ENCODE measurements at places on chromosomes 13 and 19.

- DNase-seq, result no peak
Measured at GRCh38 chr13:78319101-78319627, 284.2 kb downstream of the POU4F1 start.

DNA sequence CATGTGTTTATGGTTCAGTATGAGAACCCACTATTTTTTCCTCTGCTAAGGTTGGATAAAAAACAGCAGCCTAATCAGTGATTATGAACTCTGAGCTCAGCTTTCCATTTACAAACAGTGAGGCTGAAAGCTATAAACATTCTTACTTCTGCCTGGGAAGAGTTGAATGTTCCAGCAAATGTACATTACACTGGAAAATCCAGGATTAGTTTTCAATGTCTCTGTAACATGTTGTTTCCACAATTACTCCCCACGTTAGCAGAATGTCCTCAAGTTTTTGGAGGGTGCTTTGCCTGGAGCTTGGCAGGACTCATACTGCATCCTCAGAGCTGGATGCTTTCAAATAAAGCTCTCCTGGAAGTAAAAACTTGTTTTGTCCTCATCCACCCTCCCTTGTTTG is 150.4 kb downstream of the POSTN start:
- DNase-seq, result no peak

DNA sequence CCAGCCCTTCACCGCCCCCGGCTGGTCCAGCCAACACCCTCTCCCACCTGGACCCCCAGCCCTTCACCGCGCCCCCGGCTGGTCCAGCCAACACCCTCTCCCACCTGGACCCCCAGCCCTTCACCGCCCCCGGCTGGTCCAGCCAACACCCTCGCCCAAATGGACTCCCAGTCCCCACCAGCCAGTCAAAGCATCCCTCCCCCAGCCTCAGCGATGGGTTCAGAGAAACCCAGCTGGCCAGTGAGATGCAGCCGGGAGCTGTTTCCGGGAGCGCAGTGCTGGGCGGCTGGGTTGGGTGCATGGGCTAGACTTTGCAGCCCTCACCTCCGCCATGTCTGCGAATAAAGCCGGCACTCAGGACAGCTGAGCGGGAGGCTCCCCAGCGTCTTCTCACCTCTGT is 6.5 kb upstream of the CDC34 start:
- DNase-seq, result no peak

DNA sequence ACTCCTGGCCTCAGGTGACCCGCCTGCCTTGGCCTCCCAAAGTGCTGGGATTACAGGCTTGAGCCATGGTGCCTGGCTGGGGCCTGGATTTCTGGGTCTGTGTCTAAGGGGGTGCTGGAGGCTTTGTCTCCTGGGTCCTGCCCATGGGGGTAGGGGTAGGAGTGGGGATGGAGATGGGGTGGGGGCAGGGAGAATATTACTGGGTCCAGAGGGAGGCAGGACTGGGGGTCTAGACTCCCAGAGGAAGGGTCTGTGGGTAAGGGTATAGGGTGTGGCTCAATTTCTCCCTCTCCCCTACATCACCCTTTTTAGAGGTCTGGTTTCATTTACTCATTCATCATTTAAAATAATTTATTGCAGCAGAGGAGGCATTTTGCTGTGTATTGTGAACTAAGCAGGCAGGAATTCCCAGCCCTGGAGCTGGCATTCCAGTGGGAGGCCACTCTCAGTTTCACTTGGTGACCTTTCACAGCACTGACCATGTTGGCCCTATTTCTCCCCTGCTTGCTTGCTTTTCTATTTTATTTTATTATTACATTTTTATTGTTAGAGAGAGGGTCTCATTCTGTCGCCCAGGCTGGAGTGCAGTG is 810 bp upstream of the NFKBID start:
- no peak for DNase-seq

- no peak for DNase-seq
Measured at GRCh38 chr13:26895808-26896466, 135.4 kb upstream of the GPR12 start.

DNA sequence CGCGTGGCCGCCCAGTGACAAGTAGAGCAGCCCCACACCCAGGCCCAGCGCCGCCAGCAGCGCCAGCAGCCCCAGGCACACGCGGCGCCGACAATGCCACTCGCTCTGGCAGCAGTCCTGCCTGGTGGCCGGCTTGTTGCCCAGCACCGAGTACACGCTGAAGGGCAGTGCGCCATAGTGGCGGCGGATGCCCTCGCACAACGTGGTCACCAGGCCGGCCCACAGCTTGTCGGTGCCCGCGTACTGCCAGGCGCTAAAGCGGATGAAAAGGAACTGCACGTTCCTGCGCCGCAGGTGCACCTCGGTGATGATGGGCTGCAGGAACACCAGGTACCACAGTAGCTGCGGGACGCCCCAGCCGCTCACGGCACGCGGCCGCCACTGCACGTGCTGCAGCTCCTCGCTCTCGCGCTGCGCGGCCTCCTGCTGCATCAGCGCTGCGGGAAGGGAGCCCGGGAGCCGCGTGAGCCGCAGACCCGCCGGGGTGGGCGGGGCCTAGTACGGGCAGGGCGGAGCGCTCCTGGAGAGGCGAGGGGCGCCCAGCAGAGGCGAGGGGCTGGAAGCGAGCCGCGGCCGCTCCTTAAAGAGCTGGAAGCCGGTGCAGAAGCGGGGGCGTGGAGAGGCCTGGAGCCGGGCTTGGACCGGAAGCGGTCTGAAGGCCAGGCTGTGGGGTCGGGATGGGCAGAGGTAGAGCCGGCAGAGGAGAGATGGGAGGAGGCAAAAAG is 7.3 kb downstream of the NKPD1 start:
- peak; percentile 12 for DNase-seq

DNA sequence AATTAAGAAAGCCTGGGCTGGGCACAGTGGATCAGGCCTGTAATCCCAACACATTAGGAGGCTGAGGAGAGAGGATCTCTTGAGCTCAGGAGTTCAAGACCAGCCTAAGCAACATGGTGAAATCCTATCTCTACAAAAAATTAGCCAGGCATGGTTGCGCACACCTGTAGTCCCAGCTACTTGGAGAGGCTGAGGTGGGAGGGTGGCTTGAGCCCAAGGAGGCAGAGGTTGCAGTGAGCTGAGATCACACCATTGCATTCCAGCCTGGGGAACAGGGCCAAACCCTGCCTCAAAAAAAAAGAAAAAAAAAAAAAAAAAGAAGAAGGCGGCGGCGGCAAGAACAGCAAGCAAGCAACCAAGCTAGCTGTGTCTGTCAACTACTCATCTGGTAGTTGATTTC is 26.7 kb downstream of the TSC22D1 start:
- no peak for DNase-seq

DNA sequence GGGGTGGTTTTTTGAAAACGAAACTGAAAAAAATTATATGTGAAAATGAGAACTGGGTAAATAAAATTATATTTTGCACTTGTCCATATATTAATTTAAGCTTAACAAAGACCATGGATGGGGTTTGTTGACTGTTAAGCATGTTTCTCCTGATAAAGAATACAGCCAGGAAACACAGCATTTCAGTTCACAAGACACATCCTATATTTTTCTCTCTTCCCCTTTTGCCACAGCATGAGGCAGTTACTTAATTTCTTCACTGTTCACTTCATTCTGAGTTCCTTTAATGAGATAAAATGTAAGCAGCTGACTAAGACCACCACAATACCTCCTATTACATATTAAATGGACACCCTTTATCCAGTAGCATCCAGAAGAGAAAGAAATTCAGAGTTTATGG is 64.0 kb downstream of the RXFP2 start:
- no peak for DNase-seq

- DNase-seq, result no peak
Measured at GRCh38 chr13:106464076-106464475, 71.4 kb downstream of the EFNB2 start.

- DNase-seq, result no peak
Measured at GRCh38 chr19:4057931-4058692, 8.6 kb downstream of the ZBTB7A start.

- DNase-seq, result no peak
Measured at GRCh38 chr19:45475537-45476291, 7.9 kb downstream of the FOSB start.

DNA sequence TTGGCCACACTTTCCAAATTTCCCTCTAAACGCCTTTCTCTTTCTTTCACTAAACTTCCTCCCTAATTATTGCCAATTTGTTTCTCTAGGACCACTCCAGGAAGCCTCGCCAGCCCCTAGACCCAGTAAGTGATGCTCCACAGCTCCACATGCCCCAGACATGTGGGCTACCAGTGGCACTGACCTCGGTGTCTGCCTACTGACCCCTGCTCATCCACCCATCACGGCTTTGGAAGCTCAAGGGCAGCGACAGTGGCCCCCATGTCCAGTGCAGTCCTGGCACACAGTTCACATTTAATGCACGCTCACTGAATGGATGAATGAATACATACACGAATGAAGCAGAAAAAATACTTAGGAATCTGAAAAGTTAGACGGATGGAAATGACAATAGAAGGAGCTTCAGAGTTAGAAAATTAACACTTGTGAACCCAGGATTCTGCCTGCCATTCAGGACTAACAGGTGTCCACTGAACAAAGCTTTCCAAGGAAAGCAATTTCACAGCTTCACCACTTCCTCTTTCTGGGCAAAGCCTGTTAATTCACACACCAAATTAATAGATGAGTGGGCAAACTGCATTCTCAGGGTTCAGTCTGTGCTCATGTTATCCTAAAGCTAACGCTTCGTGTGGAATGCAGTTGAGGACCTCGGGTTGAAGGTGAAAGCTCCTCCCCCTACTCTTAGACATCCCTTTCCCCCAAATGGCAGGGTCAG is 50.9 kb downstream of the CCDC70 start:
- DNase-seq, result no peak

GRCh38 chr13:94825507-94825906 is 113.2 kb upstream of the SOX21 start:
- no peak for DNase-seq

DNA sequence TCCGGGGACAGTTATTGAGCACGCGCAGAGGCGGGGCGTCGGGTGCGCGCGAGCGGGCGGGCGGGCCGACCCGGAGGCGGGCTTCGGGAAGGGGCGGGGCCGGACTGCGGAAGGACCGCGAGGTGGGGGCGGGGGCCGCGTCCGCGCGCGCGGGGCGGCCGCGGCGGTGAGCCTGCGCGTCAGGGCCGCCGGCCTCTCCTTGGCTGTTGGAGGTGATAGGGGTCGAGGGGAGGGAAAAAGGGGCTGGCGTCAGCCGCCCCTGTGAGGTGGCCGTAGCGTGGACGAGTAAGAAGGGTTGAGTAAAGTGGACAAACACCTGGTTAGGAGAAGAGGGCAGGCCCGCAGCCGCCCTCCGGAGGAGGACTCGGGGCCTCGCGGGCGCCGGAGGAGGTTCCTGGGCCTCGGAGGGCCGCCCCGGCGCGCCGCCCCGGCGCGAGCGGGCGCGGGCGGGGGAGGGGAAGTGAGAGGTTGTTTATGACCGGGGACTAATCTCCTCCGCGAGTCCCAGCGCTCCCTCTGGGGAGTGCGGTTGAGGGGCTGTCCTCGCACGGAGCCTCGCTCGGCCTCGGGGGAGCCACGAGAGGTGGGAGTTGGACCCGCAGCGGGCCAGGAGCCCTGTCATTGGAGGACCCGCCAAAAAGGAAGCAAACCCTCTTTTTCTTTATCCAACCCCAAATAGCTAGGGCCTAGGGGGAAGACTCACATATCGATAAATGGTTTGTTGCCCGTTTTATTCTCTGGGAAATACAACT is 547 bp upstream of the INTS6 start:
- DNase-seq, result peak; percentile 81

GRCh38 chr13:79384022-79384610 is 21.9 kb downstream of the RBM26 start:
- DNase-seq, result no peak

DNA sequence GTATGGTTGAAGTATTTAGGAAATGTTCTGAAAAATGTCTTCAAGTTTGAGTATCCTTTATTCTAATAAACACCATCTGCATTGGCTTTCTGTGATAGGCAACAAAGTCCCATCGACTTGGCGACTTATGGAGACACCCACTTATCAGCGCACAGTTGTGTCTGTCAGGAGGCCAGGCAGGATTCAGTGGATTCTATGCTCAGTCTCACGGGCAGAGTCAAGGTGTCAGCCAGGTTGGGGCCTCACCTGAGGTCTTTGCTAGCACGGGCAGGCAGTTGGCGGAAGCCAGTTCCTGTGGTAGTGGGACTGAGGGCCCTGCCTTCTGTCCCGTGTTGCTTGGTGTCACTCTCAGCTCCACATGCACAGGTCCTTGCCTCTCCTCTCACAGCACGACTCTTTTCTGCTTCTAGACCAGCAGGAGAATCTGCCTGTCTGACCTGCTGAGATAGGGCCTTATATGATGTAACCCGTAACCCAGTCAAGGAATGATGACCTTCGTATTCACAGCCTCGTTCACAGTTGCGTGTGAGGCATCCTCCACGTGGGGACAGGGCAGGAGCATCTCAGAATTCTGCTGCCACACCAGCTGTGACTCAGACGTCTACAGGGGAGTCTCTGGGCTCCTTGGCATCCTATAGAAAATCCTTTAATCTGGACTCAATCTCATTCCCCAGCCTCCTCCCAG is 10.0 kb downstream of the CUL4A start:
- DNase-seq, result no peak

DNA sequence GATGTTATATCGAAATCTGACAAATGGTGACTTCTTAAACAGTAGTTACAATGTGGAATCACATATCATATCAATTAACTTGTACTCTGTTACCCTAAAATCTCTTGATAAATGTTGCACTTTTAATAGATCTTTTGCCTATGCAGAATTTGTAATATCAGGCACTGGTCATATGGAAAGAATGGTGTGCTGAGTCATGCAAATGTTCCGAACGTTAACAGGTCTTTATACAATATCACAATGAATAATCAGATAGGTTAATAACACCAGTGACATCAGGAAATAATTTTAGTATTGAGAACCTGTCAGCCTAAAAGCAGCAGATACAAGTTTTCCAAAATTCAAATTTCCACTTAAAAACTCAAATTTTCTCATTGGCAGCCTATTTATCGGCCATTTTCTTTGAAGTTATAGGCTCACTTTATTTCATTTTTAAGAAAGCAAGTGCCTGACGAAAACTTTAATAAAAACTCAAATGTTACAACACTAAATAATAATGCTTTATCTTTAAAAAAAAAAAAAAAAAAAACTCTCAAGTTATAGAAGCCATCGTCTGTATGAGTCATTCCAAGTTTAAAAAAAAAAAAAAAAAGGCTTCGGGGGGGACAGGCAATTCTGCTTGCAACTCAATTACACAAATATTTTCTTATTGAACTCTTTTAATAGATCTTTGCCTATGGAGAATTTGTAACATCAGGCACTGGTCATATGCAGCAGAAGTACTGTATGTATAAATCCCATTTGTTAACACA is 180.9 kb downstream of the DIAPH3 start:
- DNase-seq, result no peak

GRCh38 chr19:50178320-50178719 is 15.2 kb upstream of the IZUMO2 start:
- DNase-seq, result no peak

- peak; percentile 44 for DNase-seq
Measured at GRCh38 chr13:39038569-39039030, 344 bp downstream of the NHLRC3 start.

- no peak for DNase-seq
Measured at GRCh38 chr19:12773571-12773970, 1.8 kb downstream of the HOOK2 start.

GRCh38 chr19:10830931-10831779 is 4.9 kb downstream of the TMED1 start:
- no peak for DNase-seq

- DNase-seq, result no peak
Measured at GRCh38 chr19:43495082-43495481, 9.5 kb downstream of the PHLDB3 start.

- DNase-seq, result no peak
Measured at GRCh38 chr19:8129061-8129618, 20.3 kb downstream of the FBN3 start.

GRCh38 chr19:9535934-9536333 is 2.5 kb downstream of the ZNF426 start:
- no peak for DNase-seq

GRCh38 chr13:95406176-95406575 is 104.9 kb upstream of the ABCC4 start:
- no peak for DNase-seq

GRCh38 chr13:80873589-80873988 is 532.7 kb upstream of the SPRY2 start:
- no peak for DNase-seq

All from CD4-positive, alpha-beta T cell treated with Interleukin-6 at 100 ng/mL for 8 hours (primary cell).